ENCODE measurements at places on chromosomes 11 and 22. TPM values are rescaled to one million over a fixed set of nuclear protein-coding genes. Genes with fewer than 3 reads are reported as not detected.
A peak's percentile ranks its signal among the peaks of the same experiment; 100 is the strongest.

- no peak for DNase-seq
Observed at GRCh38 chr11:44116234-44116830, 20.9 kb downstream of the EXT2 start.

DNA sequence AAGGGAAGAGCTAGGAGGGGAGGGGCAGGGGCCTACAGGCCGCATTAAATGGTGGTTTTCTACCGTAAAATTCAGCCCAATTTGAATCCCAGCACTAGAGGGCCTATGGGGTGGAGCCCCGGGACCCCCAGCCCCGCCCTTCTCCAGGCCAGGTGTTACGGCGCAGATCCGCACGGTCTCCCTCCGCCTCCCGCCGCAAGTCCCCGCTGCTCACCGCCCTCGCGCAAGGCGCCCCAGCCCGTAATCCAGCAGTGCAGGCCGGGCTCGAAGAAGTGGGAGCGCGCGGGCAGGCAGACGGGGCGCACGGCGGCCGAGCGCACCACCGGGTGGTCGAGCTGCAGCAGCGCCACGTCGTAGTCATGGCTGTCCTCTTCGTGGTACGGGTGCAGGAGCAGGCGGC is 17.3 kb downstream of the KCTD17 start:
- peak; percentile 86 for DNase-seq

GRCh38 chr22:40603088-40603605 is 33.4 kb downstream of the MRTFA start:
- DNase-seq: no peak

DNA sequence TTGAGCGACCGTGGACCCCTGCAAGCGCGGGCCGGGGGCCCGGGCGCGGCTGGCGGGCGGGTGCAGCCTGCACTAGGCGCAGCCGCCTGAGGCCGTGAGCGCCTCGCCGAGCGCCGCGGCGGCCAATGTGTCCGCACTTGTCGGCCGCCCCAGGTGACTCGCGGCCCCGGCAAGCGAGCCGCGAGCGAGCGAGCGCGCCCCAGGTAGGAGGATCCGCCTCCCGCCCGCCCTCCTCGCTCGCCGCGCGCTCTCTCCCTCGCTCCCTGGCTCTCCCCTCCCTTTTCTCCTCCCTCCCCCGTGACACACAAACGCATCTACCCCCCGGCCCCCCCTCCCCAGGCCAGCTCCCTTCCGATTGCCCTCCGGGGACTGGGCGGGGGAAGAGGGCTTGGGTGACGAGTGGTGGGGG is at the start of gene WNT7B:
TSS of gene WNT7B (minus strand) at position 160 of the 409 bp plus-strand sequence. CDS start 408 bp downstream, outside the sequence.
- peak; percentile 74 for DNase-seq

Gene TMEM45B
- total RNA-seq: 0.38 TPM

- no peak for DNase-seq
Observed at GRCh38 chr11:108645970-108646369, 18.9 kb upstream of the DDX10 start.

Gene SYCE3
- not detected for total RNA-seq

DNA sequence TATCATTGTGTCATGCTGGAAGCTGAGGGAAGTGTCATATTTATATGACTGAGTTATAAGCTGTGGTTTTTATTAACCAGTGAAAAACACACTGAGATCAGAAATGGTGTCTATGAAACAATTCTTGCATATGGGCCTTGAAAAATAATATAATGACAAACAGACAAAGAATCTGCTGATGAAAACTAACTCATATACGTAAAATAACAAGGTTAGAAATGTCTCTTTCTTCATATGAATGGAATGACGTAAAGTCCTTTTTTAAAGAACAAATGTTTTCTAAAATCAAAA is 48.8 kb upstream of the PHF21B start:
- DNase-seq: no peak

Gene GDPD4
- total RNA-seq: not detected

Gene TPBGL
- total RNA-seq: 0.21 TPM

- no peak for DNase-seq
Observed at GRCh38 chr11:43746670-43747069, 66.1 kb downstream of the HSD17B12 start.

GRCh38 chr22:50018608-50019285 is 6.2 kb upstream of the IL17REL start:
- no peak for DNase-seq

GRCh38 chr22:27990879-27991278 is 71.8 kb upstream of the PITPNB start:
- DNase-seq: peak; percentile 93

Gene FAM227A
- 11.0 TPM for total RNA-seq

DNA sequence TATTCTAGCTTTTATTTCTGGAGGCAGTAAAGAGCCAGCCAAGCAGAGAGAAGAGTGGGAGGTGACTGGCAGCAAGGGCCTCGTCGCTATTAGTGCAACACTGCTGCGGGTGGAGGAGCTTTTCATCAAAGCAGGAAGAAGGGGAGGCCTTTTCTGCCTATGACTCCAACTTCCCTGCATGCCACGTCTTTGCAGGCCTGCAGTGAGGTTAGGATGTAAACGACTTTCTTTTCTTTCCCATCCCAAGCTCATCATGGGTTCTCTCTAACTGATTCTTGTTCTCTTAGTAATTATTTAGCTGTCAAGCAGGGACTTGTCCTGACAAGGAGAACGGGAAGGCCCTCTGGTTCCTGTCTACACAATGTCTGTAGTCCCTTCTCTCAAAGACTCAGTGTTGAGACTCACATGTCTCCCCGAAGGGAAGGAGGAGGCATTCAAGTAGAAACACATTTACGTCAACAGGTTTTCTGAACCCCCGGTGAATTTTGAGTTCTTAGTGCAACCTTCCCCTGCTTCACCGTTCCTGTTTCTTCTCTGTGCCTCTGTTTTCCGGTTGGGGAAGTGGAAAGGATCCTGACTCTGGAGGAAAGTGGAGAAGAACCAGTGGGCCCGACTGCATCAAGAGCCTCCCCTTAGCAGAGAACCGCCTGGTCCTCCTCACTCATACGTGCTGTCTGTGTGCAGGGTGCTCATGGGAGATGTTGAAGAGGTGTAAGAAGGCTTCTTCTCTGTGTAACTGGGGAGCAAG is 56.9 kb downstream of the PACS1 start:
- DNase-seq: peak; percentile 63

- DNase-seq: no peak
Observed at GRCh38 chr11:84188521-84188920, 902.4 kb upstream of the CCDC90B start.

Gene OR4P4
- not detected for total RNA-seq

Gene CCDC157
- 6.9 TPM for total RNA-seq

Gene TMEM191C
- 2.8 TPM for total RNA-seq

Gene SLC5A4
- not detected for total RNA-seq

Gene CABP7
- 0.35 TPM for total RNA-seq

Data from GM23338 (cell line).